ENCODE measurements at places on chromosomes 12 and 14. TPM values are rescaled to one million over a fixed set of nuclear protein-coding genes. Genes with fewer than 3 reads are reported as not detected.

- no peak for DNase-seq
Measured at GRCh38 chr12:118979763-118980406, 1.5 kb upstream of the SRRM4 start.

ADAM21 gene
- not detected for total RNA-seq

- no peak for DNase-seq
Measured at GRCh38 chr14:91354221-91354916, 63.3 kb downstream of the CCDC88C start.

- no peak for DNase-seq
Measured at GRCh38 chr12:87280893-87281292, 748.3 kb downstream of the C12orf50 start.

- DNase-seq, result no peak
Measured at GRCh38 chr14:53751650-53752049, 205.0 kb downstream of the BMP4 start.

GRCh38 chr14:61341275-61342206 lies 20.2 kb downstream of the PRKCH start:
- no peak for DNase-seq

FITM1 gene
- 1.5 TPM for total RNA-seq

GRCh38 chr14:105064721-105065143 lies 498 bp downstream of the GPR132 start:
- peak; percentile 71 for DNase-seq

TMEM119 gene
- total RNA-seq, result 2.6 TPM

GRCh38 chr12:6280053-6280469 lies 30.4 kb upstream of the PLEKHG6 start:
- DNase-seq, result no peak

RTN1 gene
- total RNA-seq, result 0.14 TPM

- DNase-seq, result no peak
Measured at GRCh38 chr12:62907561-62907960, 27.4 kb downstream of the PPM1H start.

P2RX2 gene
- not detected for total RNA-seq

- DNase-seq, result peak; percentile 33
Measured at GRCh38 chr12:93851257-93851671, 174.1 kb downstream of the CRADD start.

GRCh38 chr14:99627510-99628381 lies 17.2 kb upstream of the HHIPL1 start:
- no peak for DNase-seq

DNA sequence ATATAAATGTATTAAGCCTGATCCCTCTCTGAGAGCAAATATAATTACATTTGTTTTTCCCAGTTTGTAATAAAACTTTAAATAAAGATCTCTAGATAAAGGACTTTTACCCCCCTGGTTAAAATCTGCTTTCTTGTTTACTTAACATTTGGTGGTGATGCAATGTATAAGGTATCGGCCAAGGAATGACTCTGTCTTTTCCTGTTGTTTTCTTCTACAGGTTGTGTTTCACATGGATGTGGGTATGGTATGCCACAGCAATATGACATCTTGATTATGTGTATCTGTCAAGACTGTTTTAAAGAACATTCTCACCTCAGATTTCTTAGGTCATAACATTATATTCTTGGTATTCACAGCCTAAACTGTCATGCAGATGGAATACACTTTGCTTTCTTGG lies 210.6 kb upstream of the NOVA1 start:
- DNase-seq, result no peak

A2M gene
- not detected for total RNA-seq

DNA sequence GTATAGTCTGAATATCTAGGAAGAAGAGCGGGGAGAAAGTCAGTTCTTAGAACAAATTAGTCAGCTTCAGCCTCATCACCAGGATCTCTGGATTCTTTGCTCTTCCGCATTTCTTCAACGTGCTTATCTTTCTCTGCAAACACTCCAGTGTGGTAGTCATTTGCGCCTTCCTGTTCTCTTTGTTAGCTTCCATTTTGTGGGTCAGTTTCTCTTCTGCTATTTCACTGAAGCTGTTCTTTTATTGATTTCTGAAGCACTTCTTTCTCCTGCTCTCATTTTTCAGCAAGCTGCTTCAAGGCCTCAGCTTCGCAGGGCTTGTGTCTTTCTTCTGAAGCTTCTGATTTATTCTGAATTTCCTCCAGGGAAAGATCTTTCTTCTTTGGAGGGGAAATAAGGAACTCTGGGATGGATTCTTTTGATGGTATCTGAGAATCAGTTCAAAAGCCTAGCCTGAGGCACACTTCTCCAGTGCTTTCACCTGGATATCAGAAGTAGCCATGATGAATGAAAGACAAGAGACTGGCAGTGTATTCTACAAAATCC lies 13.5 kb downstream of the AMN1 start:
- DNase-seq, result no peak

- no peak for DNase-seq
Measured at GRCh38 chr12:100651694-100652093, 78.2 kb downstream of the GAS2L3 start.

GRCh38 chr12:86249276-86249675 lies 6.9 kb downstream of the MGAT4C start:
- no peak for DNase-seq

NRIP2 gene
- total RNA-seq, result not detected

LALBA gene
- not detected for total RNA-seq

- no peak for DNase-seq
Measured at GRCh38 chr12:112148031-112148513, 22.7 kb downstream of the TRAFD1 start.

GPR65 gene
- total RNA-seq, result 10.5 TPM

KRT6C gene
- total RNA-seq, result not detected

KCNC2 gene
- not detected for total RNA-seq

APOLD1 gene
- 3.4 TPM for total RNA-seq

PRR4 gene
- not detected for total RNA-seq

TAS2R8 gene
- not detected for total RNA-seq

NKX2-8 gene
- not detected for total RNA-seq

MYF5 gene
- total RNA-seq, result not detected

TBC1D30 gene
- 0.28 TPM for total RNA-seq

- DNase-seq, result no peak
Measured at GRCh38 chr12:42482041-42482747, 107.4 kb downstream of the PRICKLE1 start.

NUP37 gene
- total RNA-seq, result 9.4 TPM

GRCh38 chr14:91009501-91010152 lies 50.8 kb downstream of the RPS6KA5 start:
- DNase-seq, result peak; percentile 54

- no peak for DNase-seq
Measured at GRCh38 chr14:98684468-98684867, 587.5 kb downstream of the BCL11B start.
